ENCODE measurements at places on chromosomes 16 and 17. TPM values are rescaled to one million over a fixed set of nuclear protein-coding genes. Genes with fewer than 3 reads are reported as not detected.

Gene TEKT5
- total RNA-seq = 0.31 TPM

DNA sequence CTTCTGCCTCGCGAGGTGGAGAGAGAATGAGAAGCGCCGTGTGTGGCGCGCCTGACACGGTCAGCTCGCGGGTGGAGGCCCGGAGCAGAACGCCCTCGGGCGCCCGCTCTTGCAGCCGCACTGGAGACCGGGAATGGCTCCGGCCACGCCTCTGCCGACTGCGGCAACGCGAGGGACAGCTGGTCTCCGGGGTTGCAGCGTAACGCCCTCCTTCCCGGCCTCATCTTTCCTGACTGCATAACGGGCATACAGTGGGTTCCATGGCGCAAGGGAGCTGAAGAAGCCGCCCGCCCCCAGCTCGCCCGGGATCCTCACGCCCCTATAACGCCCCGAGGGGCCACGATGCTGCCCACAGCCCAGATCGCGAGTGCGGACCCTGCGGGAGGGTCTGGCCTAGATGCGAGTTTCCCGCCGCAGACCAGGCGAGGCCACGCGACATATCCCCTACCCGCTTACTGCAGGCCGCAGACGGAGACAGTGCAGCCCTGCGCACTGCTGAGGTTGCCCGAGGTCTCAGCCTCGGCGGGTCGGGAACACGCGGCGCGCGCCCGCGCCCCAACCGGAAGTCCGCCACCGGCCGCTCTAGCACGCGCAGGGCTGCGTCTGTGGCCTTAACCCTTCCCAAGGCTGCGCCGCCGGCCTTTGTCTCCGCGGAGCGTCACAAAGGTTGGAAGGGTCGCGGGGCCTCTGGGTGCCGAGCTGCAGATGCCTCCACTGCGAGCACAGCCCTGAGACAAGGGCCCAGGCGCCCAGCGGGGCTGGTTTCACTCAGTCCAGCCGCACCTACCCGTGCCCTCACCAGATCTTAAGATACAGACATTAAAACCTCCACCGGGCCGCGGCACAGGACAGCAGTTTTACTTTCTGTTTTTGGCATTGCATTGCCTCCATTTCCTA, 18.8 kb downstream of the BCL7C start:
- DNase-seq = peak; percentile 95

Gene AHSP
- total RNA-seq = 3.3 TPM

Gene SLC13A5
- 0.11 TPM for total RNA-seq

All from H7 (cell line).